ENCODE measurements at places on chromosomes 6 and 20.
A peak's percentile ranks its signal among the peaks of the same experiment; 100 is the strongest.

DNA sequence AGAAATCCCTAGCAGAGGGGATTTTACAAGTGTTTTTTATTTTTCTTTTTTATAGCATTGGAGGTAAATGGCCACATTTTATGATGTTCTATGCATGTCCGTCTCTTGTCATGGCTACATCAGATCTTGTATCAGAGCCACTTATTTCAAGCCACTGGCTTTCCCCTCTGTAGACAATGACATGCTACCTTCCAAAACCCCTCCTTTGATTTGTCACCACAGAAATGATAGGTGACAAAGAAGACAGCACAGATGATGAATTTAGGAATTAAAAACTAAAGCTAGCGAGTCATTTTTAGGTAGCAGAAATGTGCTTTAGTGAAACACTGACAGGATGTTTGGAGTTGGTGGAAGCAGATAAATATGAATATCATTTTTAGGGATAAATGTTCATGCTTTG, 20.8 kb downstream of the PLCB1 start:
- no peak for DNase-seq
- H3K36me3 ChIP-seq = no peaks in the 10 kb centered on the region
- H3K4me3 ChIP-seq = no peak overlapping the region
- H3K27me3 ChIP-seq = no peaks in the 10 kb centered on the region
- no peak overlapping the region for H3K27ac ChIP-seq

- H3K27me3 ChIP-seq = no peaks in the 10 kb centered on the region
- no peak overlapping the region for H3K4me3 ChIP-seq
- H3K27ac ChIP-seq = no peak overlapping the region
- DNase-seq = no peak
- H3K36me3 ChIP-seq = no peaks in the 10 kb centered on the region
These were observed 84.8 kb downstream of the LRRC1 start for GRCh38 chr6:53879608-53880007.

GRCh38 chr6:112432853-112433252, 85.7 kb downstream of the RFPL4B start:
- H3K4me3 ChIP-seq = no peak overlapping the region
- DNase-seq = no peak
- no peak overlapping the region for H3K27ac ChIP-seq
- no peaks in the 10 kb centered on the region for H3K27me3 ChIP-seq
- H3K36me3 ChIP-seq = no peaks in the 10 kb centered on the region

DNA sequence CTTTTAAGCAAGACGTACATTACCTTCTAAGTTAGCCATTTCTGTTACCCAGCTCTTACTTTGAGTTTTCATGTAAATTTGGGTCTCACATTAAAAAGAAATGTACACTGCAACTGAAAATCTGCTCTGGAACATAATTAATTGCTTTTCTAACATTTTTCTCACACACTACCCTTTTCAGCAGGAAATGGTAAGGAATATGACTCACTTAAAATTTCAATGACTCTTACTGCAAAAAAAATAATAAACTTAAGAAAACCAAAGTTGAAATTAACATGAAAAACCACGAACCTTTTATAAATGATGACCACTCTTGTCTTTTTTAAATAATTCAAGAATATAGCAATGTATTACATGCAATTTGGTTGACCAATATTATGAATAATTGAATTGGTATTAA, 1.3 kb downstream of the CGA start:
- no peak for DNase-seq
- no peak overlapping the region for H3K4me3 ChIP-seq
- no peaks in the 10 kb centered on the region for H3K4me1 ChIP-seq
- no peaks in the 10 kb centered on the region for H3K36me3 ChIP-seq

DNA sequence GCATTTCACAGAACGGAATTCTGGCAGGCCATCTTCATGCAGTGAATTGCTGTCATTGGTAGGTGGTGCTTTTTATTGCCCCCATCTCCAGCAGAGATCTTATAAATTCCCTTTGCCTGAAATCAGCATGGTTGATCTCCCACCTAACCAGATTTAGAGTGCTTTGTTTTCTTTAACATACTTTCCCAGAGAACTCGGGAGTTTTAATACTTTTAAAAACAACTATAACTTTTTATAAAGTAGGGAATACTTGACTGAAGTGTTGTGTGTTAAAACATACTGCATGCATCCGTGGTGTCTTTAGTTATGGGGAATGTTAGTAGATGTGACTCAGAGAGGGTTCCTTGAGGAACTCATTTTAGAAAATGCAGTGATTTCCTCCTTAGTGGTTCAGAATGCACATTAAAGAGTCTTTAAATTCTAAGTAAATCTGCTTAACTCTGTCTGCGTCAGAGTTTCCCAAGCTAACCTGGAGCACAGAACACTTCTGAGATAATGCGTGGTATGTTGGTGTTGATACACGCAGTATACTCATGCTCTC, 54.9 kb downstream of the AKAP12 start:
- H3K27ac ChIP-seq = no peak overlapping the region
- no peak overlapping the region for H3K4me3 ChIP-seq
- no peaks in the 10 kb centered on the region for H3K36me3 ChIP-seq
- no peaks in the 10 kb centered on the region for H3K27me3 ChIP-seq

DNA sequence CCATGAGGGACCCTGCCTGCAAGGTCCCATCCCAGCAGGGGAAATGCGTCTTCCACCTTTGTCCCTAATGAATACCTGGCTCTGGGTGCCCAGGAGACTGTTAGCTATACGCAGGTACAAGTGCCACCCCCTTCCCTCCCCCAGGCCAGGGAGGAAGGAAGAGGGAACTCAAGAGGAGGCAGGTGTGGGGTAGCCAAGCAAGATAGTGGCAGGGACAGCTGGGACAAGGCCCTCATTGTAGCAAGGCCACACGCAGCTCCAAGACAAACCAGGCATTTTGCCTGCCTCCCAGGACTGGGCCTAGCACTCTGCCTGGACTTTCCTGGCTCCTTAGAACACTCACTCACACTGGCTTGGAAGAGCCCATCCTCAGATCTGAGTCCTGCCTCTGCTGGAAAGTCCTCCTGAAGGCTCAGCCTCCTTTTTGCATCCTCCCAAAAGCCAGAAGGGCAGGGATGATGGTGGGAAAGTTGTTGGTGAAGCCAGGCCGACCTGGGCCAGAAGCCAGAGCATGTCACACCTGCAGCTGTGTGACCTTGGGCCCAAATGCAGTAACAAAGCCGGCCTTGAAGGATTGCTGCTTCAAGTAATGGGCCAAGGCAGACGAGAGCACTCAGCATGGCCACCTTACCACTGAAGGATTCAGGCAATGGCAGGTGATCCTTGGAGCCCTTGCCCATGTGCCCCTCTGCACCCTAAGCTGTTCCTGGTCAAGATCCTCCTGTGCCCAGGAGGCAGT, 27.7 kb downstream of the SNPH start:
- peaks cover 3% of the 10 kb centered on the region for H3K4me1 ChIP-seq
- H3K27ac ChIP-seq = no peak overlapping the region
- H3K4me3 ChIP-seq = no peak overlapping the region
- DNase-seq = no peak
- H3K27me3 ChIP-seq = no peaks in the 10 kb centered on the region

DNA sequence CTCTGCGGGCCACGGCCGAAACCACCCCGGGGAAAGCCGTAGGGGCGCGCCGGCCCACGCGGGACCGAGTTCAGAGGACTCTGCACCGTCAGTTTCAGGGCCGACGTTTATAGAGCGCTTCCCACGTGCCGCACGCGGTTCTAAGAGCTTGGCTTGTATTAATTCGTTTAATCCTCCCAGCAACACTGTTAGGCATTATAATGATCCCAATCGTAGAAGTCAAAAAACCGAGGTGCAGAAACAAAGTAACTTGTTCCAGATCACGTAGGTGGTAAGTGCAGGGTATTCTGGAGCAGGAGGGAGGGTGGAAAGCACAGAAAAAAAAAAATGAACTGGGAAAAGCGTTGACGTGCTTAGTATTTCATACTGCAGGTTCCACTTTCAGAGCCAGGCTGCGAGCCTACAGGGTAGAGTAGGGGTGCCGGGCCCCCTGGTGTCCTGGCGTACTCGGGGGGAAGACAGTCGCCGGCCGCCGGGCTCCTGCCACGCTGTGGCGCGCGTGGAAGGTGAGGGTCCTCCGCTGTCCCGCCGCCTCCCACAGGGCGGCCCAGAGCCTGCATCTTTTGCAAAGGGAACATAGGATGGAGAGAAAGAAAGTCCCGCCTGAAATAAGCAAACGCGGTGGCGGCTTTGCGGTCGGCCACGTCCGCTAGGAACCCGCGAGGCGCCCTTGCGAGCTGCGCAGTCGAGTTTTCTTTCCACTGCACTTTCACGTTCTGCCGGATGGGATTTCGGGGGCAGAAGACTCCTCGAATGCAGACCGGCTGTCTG, 10.2 kb upstream of the FOXF2 start:
- peak overlapping the region; percentile 28 for H3K4me3 ChIP-seq
- H3K4me1 ChIP-seq = peaks cover 57% of the 10 kb centered on the region
- DNase-seq = no peak

GRCh38 chr20:37426978-37427377, 81.0 kb downstream of the SRC start:
- no peak overlapping the region for H3K4me3 ChIP-seq
- H3K4me1 ChIP-seq = no peaks in the 10 kb centered on the region
- no peaks in the 10 kb centered on the region for H3K36me3 ChIP-seq

- H3K4me3 ChIP-seq = no peak overlapping the region
- H3K36me3 ChIP-seq = no peaks in the 10 kb centered on the region
- peaks cover 24% of the 10 kb centered on the region for H3K27me3 ChIP-seq
- H3K4me1 ChIP-seq = no peaks in the 10 kb centered on the region
- DNase-seq = no peak
These were observed 53.5 kb upstream of the APCDD1L start for GRCh38 chr20:58568483-58569240.

GRCh38 chr6:10723567-10723881, 654 bp downstream of the TMEM14C start:
- peak overlapping the region; percentile 67 for H3K4me3 ChIP-seq
- peak overlapping the region; percentile 85 for H3K27ac ChIP-seq
- DNase-seq = no peak

GRCh38 chr20:12152996-12153395, 235.3 kb downstream of the BTBD3 start:
- no peaks in the 10 kb centered on the region for H3K4me1 ChIP-seq
- no peaks in the 10 kb centered on the region for H3K27me3 ChIP-seq
- no peak overlapping the region for H3K27ac ChIP-seq
- DNase-seq = no peak
- H3K4me3 ChIP-seq = no peak overlapping the region

- no peaks in the 10 kb centered on the region for H3K4me1 ChIP-seq
- H3K27ac ChIP-seq = no peak overlapping the region
- no peaks in the 10 kb centered on the region for H3K36me3 ChIP-seq
- no peak overlapping the region for H3K4me3 ChIP-seq
- peak; percentile 29 for DNase-seq
These were observed 14.9 kb upstream of the ULBP3 start for GRCh38 chr6:150083839-150084238.

DNA sequence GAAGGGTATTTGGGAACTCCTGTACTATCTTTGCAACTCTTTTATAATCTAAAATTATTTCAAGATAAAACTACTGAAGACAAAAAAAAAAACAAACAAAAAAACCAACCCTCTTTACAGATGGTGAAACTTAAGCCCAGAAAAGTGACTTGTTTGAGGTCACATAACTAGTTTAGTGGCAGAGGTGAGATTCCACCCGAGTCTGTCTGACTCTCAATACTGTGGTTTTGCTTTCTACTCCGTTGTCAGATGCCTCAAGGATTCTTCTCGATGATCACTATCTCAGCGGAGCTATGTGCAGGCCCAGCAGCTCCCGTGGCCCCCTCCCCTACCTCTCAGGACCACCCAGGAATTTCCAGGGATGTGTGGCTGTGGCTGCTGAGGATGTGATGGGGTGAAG, 36.1 kb upstream of the KCNB1 start:
- H3K36me3 ChIP-seq = no peaks in the 10 kb centered on the region
- no peak overlapping the region for H3K27ac ChIP-seq
- no peak overlapping the region for H3K4me3 ChIP-seq
- H3K27me3 ChIP-seq = peaks cover 8% of the 10 kb centered on the region
- H3K4me1 ChIP-seq = no peaks in the 10 kb centered on the region
- no peak for DNase-seq

DNA sequence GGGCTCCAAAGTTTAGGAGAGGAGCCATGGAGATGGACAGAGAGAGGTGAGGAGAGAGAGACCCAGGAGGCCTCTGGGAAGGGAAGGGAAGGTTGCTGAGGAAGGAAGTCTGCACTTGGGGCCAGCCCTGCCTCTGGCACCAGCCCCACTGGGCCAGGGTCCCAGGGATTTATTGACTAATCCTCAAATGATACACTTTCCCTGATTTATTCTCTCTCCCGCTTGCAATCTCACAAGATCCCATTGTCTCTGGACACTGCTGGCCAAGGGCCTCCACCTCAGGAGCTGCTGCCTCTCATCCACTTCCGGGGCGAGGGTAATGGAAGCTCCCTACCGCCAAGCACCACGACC, 43.6 kb upstream of the FOXP4 start:
- H3K36me3 ChIP-seq = no peaks in the 10 kb centered on the region
- DNase-seq = no peak
- H3K4me1 ChIP-seq = peaks cover 31% of the 10 kb centered on the region
- H3K27ac ChIP-seq = no peak overlapping the region
- H3K27me3 ChIP-seq = peaks cover 36% of the 10 kb centered on the region

GRCh38 chr6:139325125-139325524, 33.3 kb upstream of the TXLNB start:
- no peaks in the 10 kb centered on the region for H3K27me3 ChIP-seq
- H3K27ac ChIP-seq = peak overlapping the region; percentile 48
- no peak for DNase-seq
- H3K4me3 ChIP-seq = no peak overlapping the region
- H3K4me1 ChIP-seq = peaks cover 5% of the 10 kb centered on the region

DNA sequence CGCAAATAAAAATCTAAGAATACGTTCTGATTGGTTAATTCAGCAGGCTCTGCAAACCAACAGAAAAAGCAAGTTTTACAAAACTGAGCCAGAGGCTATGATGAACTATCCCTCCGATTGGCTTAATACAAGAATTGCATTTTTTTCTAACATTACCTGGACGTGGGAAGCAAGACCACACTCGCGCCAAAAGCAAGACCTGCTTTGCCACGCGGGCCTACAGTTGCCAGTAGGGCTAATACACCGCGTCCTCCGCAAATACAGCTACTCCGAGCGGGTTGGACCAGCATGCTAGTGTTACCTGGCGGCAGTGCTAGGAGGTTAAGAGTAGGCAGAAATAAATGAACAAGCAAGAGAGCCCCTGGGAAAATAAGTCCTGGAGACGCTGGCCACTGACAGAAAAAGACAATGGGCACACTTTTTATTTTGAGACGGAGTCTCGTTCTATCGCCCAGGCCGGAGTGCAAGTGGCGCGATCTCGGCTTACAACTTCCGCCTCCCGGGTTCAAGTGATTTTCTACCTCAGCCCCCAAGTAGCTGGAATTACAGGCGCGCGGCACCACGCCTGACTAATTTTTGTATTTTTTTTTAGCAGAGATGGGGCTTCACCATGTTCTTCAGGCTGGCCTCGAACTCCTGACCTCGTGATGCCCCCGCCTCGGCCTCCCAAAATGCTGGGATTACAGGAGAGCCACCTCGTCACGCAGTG, 131.9 kb upstream of the BTN3A2 start:
- H3K27ac ChIP-seq = peak overlapping the region; percentile 87
- H3K36me3 ChIP-seq = no peaks in the 10 kb centered on the region
- peak overlapping the region; percentile 61 for H3K4me3 ChIP-seq
- H3K27me3 ChIP-seq = peaks cover 47% of the 10 kb centered on the region
- no peak for DNase-seq

Measured in suprapubic skin (tissue), 4 donors.